ENCODE measurements at places on chromosomes 7 and 10. TPM values are rescaled to one million over a fixed set of nuclear protein-coding genes. Genes with fewer than 3 reads are reported as not detected.

DNA sequence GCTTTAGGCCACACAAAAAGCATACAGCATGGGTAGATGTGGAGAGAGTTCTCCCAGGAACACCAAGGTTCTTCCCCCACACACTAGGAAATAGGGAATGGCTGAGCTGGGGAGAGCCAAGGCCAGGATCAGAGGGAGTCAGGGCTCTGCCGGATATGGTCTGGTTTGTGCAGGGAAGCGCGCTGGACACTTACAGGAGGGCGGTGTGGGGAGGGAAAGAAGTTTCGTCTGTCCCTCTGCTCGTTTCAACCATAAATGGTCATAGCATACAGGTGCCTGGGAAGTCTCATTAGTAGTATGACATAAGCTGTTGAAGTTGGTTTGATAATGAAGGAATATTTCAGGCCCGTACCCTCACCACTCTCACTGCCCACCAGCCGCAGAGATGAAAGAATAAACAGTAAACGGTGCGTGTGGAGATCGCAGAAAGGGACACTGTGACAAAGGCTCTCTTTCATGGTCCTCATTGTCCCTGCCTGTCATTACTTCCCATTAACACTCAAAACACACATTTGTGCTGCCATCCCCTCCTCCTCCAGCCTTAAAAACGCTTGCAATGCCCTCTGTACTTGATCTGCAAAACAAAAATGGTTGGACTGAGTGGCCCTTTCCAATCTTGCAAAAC, 207.2 kb downstream of the CELF2 start:
- peaks cover 96% of the 10 kb centered on the region for H3K4me1 ChIP-seq
- peak overlapping the region; percentile 97 for H3K27ac ChIP-seq
- DNase-seq: no peak

GRCh38 chr10:132845780-132846595, 60.0 kb upstream of the NKX6-2 start:
- no peak for DNase-seq
- no peak overlapping the region for H3K4me3 ChIP-seq
- peaks cover 8% of the 10 kb centered on the region for H3K27me3 ChIP-seq
- peaks cover 11% of the 10 kb centered on the region for H3K4me1 ChIP-seq

EBF3 gene
- total RNA-seq: not detected

HMX3 gene
- total RNA-seq: 1.2 TPM

DNA sequence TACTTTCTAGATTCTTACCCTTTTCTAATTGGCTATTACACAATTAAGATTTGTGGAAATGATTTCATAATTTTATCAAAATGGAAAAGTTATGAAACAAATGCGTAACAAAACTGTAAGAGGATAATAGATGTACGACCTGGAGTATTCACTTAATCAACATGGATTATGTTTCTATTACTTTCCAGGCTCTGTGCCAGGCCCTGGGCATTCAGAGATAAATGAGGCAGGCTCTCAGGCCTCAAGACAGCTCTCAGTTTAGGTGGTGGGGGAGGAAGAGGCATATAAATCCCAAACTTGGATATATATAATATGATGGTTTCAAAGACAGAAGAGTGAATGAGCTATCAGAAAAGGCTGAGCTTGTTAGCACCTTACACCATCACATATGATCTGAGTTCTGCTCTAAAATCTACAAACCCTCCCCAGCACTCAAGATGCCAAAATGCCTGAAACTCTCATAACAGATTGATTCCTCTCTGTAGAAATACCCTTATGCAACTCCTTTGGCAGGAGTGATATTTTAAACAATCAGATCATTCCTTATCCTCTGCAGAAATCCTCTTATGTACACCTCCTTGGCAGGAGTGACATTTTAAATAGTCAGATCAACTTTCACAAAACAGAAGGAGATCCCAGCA, 42.5 kb downstream of the ACBD5 start:
- H3K4me1 ChIP-seq: no peaks in the 10 kb centered on the region
- no peaks in the 10 kb centered on the region for H3K27me3 ChIP-seq
- H3K27ac ChIP-seq: no peak overlapping the region
- DNase-seq: no peak

DNA sequence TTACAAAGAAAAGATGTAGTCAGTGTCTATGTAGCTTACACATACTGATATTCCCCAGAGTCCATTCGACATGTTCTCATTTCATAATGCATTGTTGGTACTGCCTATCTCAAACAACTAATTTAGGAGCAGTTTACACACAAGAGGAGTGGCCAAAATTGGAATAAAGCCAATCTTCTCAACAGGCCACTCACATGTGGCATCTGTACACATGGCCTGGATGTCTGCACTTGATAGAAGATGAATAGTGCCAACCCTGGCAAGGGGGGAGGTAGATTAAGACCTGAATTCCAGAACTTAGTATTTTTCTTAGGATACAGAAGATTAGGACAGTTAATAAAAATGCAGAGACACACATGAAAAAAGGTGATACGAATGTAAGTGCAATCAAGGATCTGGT, 125.3 kb upstream of the STARD3NL start:
- peaks cover 9% of the 10 kb centered on the region for H3K27me3 ChIP-seq
- no peaks in the 10 kb centered on the region for H3K36me3 ChIP-seq
- no peaks in the 10 kb centered on the region for H3K4me1 ChIP-seq
- H3K27ac ChIP-seq: no peak overlapping the region
- H3K4me3 ChIP-seq: no peak overlapping the region

SFXN2 gene
- 7.5 TPM for total RNA-seq

- H3K27ac ChIP-seq: no peak overlapping the region
- H3K27me3 ChIP-seq: no peaks in the 10 kb centered on the region
- DNase-seq: no peak
- no peaks in the 10 kb centered on the region for H3K36me3 ChIP-seq
- H3K4me1 ChIP-seq: no peaks in the 10 kb centered on the region
Measured at GRCh38 chr10:26378861-26379294, 59.3 kb upstream of the APBB1IP start.

GRCh38 chr7:92456236-92456635, 9.0 kb downstream of the GATAD1 start:
- no peaks in the 10 kb centered on the region for H3K4me1 ChIP-seq
- peaks cover 6% of the 10 kb centered on the region for H3K36me3 ChIP-seq
- H3K27ac ChIP-seq: no peak overlapping the region
- no peak for DNase-seq
- no peaks in the 10 kb centered on the region for H3K27me3 ChIP-seq

DNA sequence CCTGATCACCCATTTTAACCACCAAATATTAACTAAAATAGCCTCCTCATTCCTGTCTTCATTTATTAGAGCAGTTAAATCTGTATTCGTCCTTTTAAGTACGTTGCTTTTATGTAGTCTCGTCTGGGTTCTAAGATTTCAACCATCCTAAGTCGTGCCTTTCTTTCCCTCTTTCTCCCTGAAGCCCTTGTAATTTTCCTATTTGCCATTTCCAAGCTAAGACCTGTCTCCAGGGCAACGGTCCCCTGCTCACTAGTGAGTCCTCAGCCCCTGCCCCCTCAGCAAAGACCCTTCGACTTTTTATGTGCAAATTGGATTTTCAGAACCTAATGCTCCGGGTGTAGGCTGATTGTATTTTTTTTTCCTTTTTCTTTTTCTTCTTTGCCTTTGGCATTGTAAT, 16.1 kb upstream of the MEST start:
- H3K4me3 ChIP-seq: no peak overlapping the region
- no peak overlapping the region for H3K27ac ChIP-seq
- no peaks in the 10 kb centered on the region for H3K27me3 ChIP-seq
- no peaks in the 10 kb centered on the region for H3K36me3 ChIP-seq
- no peak for DNase-seq
- peaks cover 10% of the 10 kb centered on the region for H3K4me1 ChIP-seq

TMEM176A gene
- total RNA-seq: 0.24 TPM

- H3K27ac ChIP-seq: peak overlapping the region; percentile 87
- no peak for DNase-seq
- peaks cover 69% of the 10 kb centered on the region for H3K4me1 ChIP-seq
- no peaks in the 10 kb centered on the region for H3K27me3 ChIP-seq
- H3K36me3 ChIP-seq: peaks cover 35% of the 10 kb centered on the region
Measured at GRCh38 chr7:100220586-100221230, 959 bp downstream of the PVRIG start.

- no peak for DNase-seq
- peaks cover 19% of the 10 kb centered on the region for H3K4me1 ChIP-seq
- H3K4me3 ChIP-seq: peak within 1 kb of the TSS; percentile 68
- H3K27ac ChIP-seq: no peak within 1 kb of the TSS
Measured at GRCh38 chr10:133230044-133230361, at the start of gene UTF1. TSS of gene UTF1 (plus strand) at chr10:133230217. CDS start at chr10:133230289, 72 bp downstream.

DNA sequence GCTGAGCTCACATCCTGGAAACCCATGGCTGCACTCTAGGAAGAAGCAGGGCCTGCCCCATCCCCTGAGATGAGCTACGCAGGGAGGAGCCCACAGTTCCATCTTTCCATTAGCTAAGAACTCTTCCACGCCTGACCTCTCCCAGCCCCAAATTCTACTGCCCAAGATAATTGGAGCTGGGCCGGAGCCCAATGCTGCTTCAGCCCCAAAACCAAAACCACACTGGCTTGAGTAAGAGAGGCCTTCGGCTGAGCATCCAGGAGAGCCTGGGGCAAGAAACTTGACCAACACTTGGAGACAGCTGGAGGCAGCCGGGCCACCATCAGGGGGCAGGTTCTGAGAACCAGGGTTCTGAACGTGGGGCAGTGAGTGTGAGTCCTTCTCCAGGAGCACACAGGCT, 116.1 kb upstream of the ZMIZ1 start:
- no peaks in the 10 kb centered on the region for H3K27me3 ChIP-seq
- no peaks in the 10 kb centered on the region for H3K4me1 ChIP-seq
- H3K4me3 ChIP-seq: no peak overlapping the region
- DNase-seq: no peak
- no peaks in the 10 kb centered on the region for H3K36me3 ChIP-seq

DNA sequence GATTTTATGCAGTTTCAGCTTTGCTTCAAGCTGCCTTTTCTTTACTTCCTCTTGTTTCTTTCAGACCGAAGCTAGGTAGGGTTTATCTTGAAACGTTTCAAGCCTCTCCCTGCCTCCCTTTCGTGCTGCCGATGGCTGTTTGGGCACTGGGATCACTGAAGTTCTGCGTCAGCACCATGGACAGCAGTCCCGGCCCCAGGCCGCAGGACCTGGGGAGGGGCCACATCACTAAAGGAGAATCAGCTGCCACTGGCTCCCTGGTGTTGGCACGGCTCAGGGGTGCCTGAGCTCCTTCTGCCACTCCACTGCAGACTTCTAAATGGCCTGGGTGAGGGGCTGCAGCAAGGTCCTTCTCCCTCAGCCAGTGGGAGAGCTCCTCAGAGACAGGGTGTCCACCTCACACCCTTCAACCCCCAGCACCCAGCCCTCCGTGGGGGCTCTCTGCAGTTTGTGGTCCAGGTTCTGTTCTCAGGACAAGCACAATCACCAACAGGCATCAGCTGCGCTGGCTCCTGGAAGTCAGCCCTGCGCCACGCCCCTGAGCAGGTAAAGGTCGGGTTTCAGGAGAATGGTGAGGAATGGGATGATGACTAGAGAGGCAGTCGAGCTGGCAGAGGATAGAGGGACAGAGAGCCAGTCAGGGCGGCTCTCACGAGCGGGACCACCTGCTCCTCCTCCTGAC, 387.2 kb downstream of the TCERG1L start:
- no peaks in the 10 kb centered on the region for H3K4me1 ChIP-seq
- no peak overlapping the region for H3K4me3 ChIP-seq
- no peaks in the 10 kb centered on the region for H3K27me3 ChIP-seq
- DNase-seq: no peak
- H3K27ac ChIP-seq: no peak overlapping the region

HELLS gene
- 149 TPM for total RNA-seq

DNA sequence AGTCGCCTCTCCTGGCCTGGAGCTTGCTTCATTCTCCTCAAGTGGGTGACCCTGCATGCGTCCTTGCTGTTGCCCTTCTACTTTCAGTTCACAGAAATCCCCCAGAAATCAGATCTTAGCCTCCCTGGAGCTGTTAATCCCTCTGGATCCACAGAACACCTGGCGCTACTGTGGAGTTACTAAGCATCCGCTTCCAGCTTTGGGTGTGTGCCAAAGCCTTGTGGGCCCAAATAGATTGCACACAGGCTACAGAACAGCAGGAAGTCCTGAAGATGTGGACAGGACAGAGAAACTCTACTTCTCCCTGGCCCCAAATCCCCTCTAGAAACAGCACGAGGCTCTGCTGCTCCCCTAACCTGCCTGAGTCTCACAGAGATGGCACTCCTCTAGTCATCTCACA, 36.6 kb upstream of the PDLIM1 start:
- H3K27ac ChIP-seq: no peak overlapping the region
- no peaks in the 10 kb centered on the region for H3K4me1 ChIP-seq
- no peaks in the 10 kb centered on the region for H3K36me3 ChIP-seq
- DNase-seq: no peak
- H3K4me3 ChIP-seq: no peak overlapping the region
- H3K27me3 ChIP-seq: no peaks in the 10 kb centered on the region

- no peaks in the 10 kb centered on the region for H3K27me3 ChIP-seq
- H3K4me3 ChIP-seq: no peak overlapping the region
- H3K27ac ChIP-seq: no peak overlapping the region
- no peaks in the 10 kb centered on the region for H3K36me3 ChIP-seq
- H3K4me1 ChIP-seq: no peaks in the 10 kb centered on the region
Measured at GRCh38 chr7:138127996-138128395, 51.7 kb downstream of the AKR1D1 start.

PLEKHA8 gene
- 12.1 TPM for total RNA-seq
